ENCODE measurements at places on chromosomes 5 and 9. TPM values are rescaled to one million over a fixed set of nuclear protein-coding genes. Genes with fewer than 3 reads are reported as not detected.

GRCh38 chr5:89097103-89097502 lies 214.1 kb upstream of the MEF2C start:
- no peak for DNase-seq

GRCh38 chr9:93467062-93467416 lies 13.7 kb upstream of the FAM120AOS start:
- no peak for DNase-seq

GRCh38 chr5:103211576-103212561 lies 46.7 kb upstream of the MACIR start:
- DNase-seq = no peak

GRCh38 chr5:91830361-91830953 lies 447.3 kb upstream of the ARRDC3 start:
- DNase-seq = peak; percentile 66

- DNase-seq = no peak
These were observed 67.6 kb downstream of the GHR start for GRCh38 chr5:42490831-42491230.

DNA sequence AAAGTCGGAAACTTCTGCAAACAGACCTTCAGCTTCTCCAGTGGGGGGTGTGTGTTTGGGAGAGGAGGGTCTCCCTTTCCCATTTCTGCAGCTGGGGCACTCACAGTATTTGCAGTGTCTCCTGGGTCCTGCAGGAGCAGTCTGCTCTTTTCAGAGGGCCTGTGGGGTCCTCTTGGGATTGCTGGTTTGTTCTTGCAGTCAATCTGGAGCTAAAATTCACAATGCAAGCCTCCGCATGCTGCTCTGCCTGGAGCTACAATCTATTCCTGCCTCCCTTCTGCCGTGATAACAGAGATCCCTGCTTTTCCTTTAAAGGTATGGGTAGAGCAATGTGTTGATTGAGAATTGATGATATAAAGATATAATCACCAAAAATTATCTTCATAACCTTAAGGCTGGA lies 43.2 kb downstream of the ZNF462 start:
- DNase-seq = no peak

DNA sequence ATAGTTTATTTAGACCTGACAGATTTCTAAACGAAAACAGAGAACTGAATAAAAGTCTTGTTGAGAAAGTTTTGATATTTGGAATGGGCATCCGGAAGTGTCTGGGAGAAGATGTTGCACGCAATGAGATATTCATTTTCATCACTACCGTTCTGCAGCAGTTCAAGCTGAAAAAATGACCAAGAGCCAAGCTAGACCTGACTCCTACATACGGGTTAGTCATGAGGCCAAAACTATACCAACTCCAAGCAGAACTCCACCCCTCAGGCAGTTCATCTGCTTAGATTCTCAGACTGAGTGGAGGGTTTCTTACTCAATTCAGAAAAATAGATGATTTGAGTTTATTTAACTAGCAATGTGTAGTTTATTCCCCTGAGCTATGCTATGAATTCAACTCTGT lies 95.4 kb upstream of the ANXA1 start:
- DNase-seq = no peak

- peak; percentile 82 for DNase-seq
These were observed 652.3 kb upstream of the FTMT start for GRCh38 chr5:121199216-121199999.

- no peak for DNase-seq
These were observed 405.6 kb upstream of the ZNF608 start for GRCh38 chr5:125152044-125152443.

DNA sequence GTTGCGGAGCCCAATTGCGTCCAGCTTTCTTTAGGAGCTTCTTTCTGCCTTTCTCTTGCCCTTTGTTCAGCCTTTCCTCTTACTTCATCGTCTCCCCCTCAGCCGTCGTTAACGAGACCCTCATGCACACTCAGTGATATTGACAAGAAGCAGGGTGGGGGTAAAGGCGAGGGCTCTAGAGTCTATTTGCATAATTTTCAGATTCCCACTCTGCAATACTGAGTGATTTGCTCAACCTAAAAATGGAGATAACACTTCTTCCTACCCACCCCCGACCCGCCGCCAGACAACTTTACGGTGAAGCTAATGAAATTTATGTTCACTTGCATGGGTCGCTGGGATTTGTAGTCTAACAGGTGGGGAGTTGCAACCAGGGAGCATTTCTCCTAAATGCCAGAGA lies 1.3 kb upstream of the TBC1D2 start:
- peak; percentile 24 for DNase-seq

- DNase-seq = no peak
These were observed 64.0 kb downstream of the UBAP1 start for GRCh38 chr9:34242830-34243229.

- no peak for DNase-seq
These were observed 102.6 kb downstream of the FSTL4 start for GRCh38 chr5:133509742-133510079.

DNA sequence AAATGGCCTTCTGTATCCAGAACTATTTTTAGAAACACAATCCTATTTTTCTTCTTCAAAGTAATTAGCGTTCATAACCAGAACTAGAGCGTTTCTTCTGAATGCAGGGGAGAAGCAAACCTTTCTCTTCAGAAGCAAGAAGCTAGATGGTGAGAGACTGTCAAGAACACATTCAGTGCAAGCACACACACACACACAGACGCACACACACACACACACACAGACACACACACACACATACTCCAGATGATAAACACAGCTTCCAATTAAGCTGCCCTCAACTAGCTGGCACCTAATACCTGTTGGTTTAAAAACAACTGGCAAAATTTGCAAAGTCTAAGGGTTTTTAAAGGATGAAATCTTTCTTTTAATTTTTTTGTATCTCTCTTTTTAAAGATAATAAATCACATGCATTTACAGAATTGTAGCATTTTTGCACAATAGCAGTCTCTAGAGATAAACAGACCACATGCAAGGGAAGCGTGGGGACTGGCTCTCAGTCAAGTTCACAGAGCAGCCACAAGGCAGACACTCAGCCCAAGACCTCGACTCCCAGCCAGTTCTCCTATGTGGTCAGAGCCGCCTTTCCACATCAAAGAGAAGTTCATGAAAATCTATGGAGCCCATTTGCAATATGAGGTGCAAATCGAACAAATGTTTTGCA lies 138.5 kb downstream of the TTLL11 start:
- DNase-seq = peak; percentile 49

DNA sequence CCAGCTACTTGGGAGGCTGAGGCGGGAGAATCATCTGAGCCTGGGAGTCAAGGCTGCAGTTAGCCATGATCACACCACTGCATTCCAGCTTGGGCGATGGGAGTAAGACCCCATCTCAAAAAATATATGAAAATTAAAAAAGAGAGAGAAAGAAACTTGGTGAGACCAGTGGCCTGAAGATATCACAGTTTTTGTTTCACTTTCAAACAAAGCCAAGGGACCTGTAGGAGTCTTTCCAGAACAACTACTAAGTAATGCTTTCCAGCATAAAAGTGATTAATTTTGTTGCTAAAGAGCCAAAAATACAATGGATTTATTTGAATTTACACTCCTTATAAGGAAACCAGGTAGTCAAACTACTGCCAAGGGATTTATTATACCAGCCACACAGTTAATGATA lies 23.5 kb downstream of the GKAP1 start:
- DNase-seq = no peak

DNA sequence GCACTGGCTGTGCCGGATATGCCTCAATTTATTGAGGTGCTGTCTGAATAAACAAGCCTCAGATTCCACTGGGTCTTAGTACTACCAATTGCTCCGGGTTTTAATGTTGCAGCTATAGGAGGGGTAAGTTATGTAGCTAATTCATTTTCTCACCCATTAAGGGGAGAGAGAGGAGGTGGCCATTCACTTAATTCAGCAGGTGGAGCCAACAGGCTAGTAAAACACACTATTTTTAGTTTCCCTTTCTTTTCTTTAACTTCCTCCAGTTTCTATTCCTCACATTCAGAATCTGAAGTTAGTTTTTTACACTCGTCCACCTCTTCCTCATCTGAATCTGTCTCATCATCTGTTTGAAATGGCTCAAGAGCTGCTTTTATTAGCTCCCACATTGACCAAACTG lies 105.6 kb upstream of the CDH10 start:
- DNase-seq = no peak

DNA sequence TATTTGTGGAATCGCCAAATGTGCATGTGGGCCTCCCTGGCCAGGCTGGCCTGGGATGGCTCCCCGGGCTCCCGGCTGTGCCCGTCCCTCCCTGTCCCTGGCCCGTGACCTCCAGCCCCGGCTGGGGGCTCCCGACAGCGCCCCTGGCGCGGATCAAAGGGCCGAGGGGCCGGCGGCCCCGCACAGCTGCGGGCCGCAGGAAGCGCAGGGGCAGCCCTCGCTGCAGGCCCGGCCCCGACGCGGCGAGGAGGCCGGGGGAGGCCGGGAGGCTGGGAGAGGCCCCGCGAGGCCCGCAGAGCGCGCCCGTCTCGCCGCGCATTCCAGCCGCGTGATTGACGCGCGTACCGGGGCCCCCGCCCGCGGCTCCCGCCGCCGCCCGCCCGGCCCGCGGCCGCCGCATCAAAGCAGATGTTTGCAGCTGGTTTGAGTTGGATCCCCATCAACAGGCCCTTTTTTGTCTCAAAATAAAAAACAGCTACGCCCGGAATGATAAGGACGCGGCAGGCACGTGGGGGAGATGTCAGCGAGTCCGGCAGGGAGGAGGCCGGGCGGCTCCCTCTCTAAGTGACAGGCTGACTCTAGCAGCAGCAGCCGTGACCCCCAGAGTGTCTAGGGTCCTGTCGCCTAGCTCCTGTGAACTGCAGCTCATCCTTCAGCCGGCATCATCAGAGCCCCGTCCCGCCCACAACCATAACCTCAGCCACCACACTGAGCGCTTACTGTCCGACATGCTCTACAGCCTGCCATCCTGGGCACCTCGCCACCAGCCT lies 69.4 kb downstream of the LMX1B start:
- peak; percentile 84 for DNase-seq

DNA sequence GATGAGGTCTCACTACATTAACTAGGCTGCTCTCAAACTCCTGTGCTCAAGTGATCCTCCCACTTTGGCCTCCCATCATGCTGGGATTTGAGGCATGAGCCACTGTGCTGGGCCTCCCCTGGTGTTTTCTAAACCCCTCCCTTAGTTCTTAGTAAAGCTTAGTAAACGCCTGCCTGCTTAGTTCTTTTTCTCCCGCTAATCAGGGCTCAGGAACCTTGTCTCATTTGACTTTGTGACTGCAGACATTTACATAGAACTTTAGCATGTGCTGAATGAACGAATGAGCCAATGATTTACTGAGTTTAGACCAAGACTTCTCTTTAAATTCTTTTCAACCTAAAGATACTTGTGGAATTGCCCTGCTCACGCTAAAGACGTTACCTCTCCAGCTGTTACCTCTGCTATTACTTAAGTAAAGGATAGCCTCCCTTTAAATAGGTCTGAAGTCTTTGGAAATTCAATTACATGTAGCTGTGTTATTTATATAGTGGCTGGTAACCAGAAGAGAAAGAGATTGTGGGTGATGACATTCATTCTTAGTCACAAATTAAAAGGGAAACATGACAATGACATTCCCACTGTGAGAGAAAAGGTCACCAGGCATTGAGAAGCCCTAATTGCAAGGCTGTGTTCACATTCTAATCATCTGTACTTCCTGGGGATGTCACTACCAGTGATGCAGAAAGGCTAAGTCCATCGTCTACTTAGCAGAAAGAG lies 18.6 kb upstream of the SUSD1 start:
- DNase-seq = no peak

DNA sequence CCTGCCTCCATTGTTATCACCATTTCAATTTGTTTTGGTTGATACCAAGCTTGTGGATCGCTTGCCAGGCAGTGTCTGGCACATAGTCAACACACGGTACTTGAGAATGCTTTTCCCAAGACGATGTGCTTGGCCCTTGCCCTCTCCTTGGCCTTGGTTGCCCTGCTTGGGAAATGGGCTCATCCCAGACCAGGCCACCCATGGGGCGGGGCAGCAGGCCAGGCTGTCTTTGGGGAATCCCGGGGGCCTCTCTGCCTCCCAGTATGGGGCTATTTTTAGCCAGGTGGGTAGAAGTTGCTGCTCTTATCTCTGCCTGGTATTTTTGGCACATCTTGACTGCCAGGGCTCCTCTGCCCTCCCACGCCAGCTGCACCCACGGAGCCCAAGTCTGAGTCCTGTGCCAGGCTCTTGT lies 49.9 kb downstream of the LMX1B start:
- DNase-seq = no peak

GRCh38 chr5:10133830-10134229 lies 115.9 kb downstream of the ATPSCKMT start:
- no peak for DNase-seq

- no peak for DNase-seq
These were observed 31.1 kb downstream of the PGGT1B start for GRCh38 chr5:115231598-115231997.

- DNase-seq = no peak
These were observed 63.5 kb downstream of the MPDZ start for GRCh38 chr9:13215791-13216554.

- DNase-seq = no peak
These were observed 15.4 kb upstream of the FAM170A start for GRCh38 chr5:119613937-119614336.

The CLIC3 gene
- 55.8 TPM for polyA plus RNA-seq

The MEGF10 gene
- polyA plus RNA-seq = 1.0 TPM

The RNF183 gene
- 0.59 TPM for polyA plus RNA-seq

The SLCO6A1 gene
- polyA plus RNA-seq = not detected

The STOML2 gene
- 95.5 TPM for polyA plus RNA-seq

The FGF10 gene
- polyA plus RNA-seq = 47.7 TPM

The SLC6A18 gene
- polyA plus RNA-seq = 0.18 TPM

The SIMC1 gene
- polyA plus RNA-seq = 31.3 TPM

The BSPRY gene
- polyA plus RNA-seq = 7.5 TPM

The VLDLR gene
- 23.4 TPM for polyA plus RNA-seq

The PAXX gene
- polyA plus RNA-seq = 31.0 TPM

Measured in left lung (tissue), 14 donors.